ENCODE measurements at places on chromosomes 13 and 19.

DNA sequence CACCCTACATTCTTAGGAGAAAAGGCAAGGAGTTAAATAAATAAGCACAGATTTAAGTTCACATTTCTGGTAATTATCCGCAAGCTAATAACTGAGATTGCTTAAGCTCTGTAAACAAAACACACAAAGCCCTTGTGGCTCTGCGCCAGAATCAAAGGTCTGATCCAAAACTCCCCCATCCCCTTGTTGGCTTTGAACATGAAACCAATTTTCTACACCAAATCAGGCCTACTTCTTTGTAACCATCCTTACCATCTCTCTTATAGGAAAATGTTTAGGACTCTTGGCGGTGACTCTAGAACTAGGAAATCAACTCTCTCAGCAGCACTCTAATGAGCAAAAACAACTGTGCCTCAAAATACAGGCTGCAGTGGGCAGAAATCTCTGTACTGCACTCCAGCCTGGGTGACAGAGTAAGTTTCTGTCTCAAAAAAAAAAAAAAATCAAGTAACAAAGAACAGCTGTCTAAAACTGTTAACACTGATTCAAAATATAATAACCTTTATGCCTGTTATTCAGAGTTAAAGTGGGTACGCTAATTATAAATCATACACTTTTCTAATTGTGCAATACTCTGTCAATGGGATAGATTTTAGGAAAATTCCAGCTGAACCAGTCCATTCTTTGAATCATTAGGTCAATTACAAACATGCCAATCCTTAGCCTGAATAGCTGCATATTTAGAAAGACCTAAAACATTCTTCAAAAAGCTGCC, 25.8 kb downstream of the ABCC4 start:
- no peak for DNase-seq

- no peak for DNase-seq
Observed at GRCh38 chr13:91228108-91228507, 119.4 kb upstream of the MIR17HG start.

DNA sequence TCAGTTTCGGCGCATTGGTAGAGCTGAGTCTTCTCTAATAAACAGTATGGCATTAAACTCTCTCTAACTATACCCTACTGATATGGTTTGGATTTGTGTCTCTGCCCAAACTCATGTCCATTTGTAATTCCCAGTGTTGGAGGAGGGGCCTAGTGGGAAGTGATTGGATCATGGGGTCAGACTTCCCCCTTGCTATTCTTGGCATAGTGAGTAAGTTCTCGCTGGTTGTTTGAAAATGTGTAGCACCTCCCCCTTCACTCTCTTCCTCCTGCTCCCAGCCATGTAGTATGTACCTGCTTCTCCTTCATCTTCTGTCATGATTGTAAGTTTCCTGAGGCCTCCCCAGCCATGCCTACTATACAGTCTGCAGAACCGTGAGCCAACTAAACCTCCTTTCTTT, 682.7 kb upstream of the ARGLU1 start:
- DNase-seq, result no peak

- DNase-seq, result no peak
Observed at GRCh38 chr13:46053162-46054012, 841 bp upstream of the ZC3H13 start.

GRCh38 chr19:5330307-5330720, 10.3 kb downstream of the PTPRS start:
- no peak for DNase-seq

DNA sequence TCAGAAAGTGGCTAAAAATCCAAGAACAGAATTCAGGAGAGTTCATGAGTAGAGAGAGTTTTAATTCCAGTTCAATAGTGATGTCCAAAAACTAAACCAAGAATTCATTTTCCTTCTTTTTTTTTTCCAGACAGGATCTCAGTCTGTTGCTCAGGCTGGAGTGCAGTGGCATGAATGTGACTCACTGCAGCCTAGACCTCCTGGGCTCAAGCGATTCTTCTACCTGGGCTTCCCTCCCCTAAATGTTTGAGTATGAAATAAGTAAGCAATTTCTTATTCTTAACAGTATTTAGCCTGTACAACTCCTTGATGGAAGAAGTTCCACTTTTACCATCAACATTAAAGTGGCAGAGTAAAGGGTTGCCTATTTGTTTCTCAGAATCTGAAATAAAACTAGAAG, 3.8 kb downstream of the COMMD6 start:
- no peak for DNase-seq

GRCh38 chr13:94704377-94705080, 7.8 kb downstream of the SOX21 start:
- DNase-seq, result no peak

DNA sequence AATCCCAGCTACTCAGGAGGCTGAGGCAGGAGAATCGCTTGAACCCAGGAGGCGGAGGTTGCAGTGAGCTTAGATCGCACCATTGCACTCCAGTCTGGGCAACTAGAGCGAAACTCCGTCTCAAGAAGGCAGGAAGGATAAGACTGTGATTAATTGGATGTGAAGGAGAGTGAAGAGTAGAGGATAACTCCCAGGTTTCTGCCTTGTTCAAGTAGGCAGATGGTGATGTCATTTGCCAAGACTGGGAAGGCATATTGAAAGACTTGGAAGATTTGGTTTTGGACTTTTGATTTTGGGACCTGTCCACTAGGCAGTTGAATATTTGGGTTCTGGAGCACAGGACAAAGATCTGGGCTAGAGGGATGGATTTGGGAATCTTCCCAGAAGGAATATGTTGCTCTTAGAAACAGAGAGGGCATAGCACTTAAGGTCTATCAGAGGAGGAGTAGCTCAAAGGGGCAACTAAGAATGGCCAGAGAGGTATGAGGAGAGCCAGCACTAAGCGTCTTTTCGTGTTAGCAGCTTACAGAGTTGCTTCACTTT, 20.0 kb downstream of the GARRE1 start:
- DNase-seq, result no peak

GRCh38 chr13:83221813-83222241, 660.4 kb downstream of the SLITRK1 start:
- no peak for DNase-seq
